ENCODE measurements at places on chromosomes 4 and X.

DNA sequence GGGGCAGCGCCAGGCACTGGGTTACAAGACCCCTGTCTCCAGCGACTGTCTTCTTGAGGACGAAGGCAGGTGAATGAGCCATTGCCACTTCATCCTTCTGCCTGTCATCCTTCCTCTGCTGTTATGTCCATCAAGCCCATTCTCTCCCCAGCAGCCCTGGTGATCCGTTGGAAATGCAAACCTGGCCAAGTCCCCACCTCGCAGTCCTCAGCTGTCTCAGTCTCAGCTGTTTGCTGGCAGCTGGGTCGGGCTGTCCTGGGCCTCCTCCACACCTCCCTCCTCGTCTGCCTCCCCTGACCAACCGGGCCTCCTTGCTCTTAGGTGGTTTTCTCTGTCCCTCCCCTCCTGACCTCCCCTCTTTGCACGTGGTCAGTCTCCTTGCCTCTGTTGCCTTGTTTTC is 38.0 kb downstream of the PTTG2 start:
- no peak for DNase-seq

- no peak for DNase-seq
These were observed 3.6 kb downstream of the MAGEA11 start for GRCh38 chrX:149715468-149715867.

DNA sequence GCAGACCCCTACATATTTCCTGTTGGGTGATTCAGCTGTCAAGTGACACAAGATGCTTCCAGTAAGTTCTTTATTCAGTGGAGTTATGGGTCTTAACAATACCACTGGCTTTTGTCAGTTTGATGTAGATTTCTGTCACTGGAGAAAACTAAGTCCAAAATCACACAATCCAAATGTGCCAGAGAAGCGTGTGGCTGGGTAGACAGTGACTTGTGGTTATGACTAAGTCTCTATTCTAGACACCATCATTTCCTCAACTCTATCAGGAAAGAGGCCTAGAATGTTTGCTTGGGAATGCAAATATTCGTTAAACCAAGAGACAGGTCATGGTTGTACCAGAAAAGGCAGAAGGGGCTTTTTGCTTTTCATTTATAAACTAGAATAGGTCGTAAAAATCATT is 54.4 kb upstream of the HS3ST1 start:
- no peak for DNase-seq

DNA sequence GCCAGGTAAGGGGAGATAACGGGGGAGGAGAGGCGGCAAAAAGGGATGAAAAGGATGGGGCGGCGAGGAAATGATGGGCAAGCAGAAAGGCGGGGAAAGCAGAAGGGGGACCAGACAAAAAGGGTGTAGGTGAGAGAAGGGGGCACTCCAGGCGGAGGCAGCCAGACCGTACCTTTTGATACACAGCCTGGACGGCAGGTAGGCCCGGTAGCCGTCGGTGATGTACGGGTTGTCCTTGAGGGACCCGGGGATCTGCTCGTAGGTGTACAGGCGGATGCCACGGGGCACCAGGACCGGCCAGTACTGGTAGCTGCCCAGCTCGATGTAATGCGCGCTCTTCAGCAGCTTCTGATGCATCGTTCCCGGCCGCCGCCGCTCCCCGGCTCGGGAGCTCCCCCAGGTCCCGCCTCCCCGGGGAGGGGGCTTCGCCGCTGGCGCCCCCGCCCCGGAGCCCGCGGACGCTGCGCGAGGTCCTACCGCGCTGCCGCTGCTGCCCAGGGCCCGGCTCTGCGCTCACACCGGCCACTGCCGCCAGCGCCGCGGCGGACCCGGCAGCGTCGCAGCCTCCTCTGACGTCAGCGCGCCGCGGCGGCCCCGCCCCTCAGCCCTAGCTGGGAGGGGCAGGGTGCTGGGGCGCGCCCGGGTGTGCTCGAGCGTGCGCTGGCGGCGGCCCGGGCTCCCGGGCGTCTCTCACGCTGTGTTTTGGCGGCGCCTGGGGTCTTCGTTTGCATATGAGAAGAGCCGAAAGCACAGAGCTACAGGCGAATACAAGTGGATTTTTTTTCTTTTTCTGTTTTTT is at the start of gene PAQR3:
Gene PAQR3 (minus strand): TSS at position 571 of the 799 bp plus-strand sequence. CDS start 214 bp downstream, at position 357.
- peak; percentile 99 for DNase-seq

DNA sequence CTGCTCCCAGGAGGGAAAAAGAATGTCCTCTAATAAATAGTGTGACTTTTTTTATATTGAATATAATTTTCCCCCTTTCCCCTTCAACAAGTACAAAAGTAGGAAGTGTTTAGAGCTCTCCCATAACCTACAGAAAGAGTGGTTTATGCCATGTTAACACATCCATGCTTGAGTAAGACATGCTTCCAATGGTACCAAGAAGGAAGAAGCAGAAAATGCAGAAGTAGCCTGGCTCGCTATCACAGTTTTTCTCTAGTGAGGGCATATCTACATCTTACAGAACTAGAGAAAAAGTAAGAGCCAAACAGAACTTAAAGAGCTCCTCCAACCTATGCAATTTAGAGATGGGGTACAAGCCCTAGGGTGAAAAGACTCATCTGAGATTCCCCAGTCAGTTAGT is 82.5 kb downstream of the ARHGEF9 start:
- DNase-seq = no peak

DNA sequence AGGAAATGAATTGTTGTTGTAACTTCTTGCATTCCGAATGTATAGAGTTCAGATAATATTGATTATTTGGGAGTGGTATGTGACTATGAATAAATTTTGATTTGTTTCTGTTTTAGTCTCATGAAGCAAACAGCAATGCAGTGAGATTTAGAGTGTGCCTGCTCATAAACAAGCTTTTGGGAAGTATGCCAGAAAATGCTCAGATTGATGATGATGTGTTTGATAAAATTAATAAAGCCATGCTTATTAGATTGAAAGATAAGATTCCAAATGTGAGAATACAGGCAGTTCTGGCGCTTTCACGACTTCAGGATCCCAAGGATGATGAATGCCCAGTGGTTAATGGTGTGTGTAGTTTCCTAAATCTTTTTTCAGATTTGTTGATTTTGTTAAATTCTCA is 2.0 kb downstream of the NCAPG start:
- no peak for DNase-seq

DNA sequence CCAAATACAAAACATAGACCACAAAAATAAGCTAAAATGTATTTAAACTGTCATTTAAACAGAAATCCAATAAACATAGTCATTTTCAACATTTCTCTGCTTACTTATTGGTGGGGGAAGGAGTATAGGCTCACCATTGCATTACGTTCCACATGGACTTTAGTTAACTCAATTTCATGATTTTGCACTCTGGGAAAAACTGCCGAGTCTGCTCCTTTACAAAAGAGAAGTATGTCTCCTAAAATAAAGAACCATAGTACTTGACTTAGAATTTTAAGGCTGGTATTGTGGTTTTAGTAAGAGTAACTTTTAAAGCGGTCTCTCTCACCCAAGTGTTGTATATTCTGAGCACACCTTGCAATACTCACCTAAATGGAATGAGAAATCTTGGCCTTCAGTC is 75.1 kb upstream of the MCF2 start:
- no peak for DNase-seq

- peak; percentile 54 for DNase-seq
These were observed 4.3 kb upstream of the SH3BP2 start for GRCh38 chr4:2788532-2789103.

DNA sequence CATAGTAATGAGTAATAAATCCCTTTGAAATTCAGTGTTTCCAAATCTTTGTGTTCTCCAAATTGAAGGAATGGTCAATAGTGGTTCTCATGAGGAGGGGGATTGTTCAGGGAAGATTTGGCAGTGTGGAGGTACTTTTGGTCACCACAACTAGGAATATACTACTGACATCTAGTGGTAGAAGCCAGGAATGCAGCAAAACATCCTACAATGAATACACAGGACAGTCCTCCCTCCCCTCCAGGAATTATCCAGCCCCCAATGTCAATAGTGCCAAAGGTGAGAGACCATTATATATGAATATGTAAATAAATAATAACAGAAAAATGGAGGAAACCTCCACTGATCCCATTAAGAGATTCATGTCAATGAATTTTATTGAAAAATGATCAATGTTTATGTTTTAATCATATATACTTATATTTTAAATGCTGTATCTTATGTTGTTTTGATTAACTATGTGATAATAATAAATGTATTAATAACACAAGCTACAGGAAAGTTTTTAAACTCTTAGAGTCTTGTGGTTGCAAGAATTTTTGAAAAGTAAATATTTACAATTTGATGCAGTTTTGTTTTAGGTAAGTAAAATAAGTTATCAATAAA is 14.4 kb upstream of the FAM9A start:
- peak; percentile 42 for DNase-seq

DNA sequence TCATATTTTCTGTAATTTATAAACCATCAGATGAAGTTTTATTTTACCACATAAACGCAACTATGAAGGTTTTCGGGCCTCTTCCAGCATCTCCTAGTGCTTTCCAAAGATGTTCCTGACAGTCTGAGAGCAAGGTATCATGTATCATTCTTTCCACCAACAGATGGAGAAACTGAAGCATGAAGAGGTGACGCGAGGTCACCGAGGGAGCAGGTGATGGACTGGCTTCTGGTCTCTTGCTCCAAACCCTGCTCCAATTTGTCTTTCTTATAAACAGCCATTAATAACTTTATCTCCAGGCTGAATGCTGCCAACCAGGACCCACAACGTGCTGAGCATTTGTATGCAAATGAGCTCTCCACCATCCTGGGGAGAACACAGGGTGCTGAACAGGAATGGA is 86.3 kb upstream of the MAML3 start:
- no peak for DNase-seq

DNA sequence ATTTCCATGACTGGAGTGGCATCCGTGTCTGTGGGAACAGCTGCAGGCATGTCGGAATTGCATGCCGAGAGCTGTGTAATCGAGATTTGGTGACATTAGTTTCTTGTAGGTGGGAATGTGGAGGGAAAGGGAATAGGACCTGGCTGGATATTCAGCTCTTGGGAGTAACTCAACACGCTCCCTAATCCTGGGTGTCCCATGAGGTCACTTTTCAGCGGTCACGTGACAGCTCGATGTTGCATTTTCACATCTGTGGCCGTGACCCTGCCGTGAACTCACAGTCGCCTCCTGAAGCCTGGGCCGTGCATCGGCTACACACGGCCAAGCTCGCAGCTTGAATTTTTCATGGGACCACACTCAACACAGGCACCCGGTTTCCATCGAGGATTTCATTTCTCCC is 25.8 kb upstream of the PSAPL1 start:
- no peak for DNase-seq

GRCh38 chr4:84455697-84456096 is 43.4 kb downstream of the NKX6-1 start:
- DNase-seq = no peak

GRCh38 chr4:186724058-186724863 is 605 bp upstream of the FAT1 start:
- peak; percentile 82 for DNase-seq

DNA sequence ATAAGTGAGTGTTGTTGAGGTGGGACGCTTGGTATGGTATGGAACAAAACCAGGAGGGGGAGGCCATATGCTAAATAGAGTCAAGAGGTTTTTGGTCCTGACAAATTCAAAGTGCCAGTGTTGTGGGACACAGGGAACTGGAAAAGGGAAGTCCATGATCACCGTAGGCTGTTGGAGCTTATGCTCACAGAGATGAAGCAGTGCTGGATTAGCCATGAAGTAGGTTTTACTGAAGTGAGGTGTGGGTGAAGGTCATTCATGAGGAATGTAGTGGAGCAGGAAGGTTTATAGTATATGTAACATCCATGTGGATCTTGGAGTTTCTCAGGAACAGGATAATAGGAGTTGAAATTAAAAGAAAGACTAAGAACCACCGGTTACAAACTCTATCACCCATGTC is 256.1 kb upstream of the PITX2 start:
- no peak for DNase-seq

- peak; percentile 40 for DNase-seq
These were observed 162.9 kb upstream of the SPIN4 start for GRCh38 chrX:63513825-63514568.

GRCh38 chr4:7766086-7766485 is 173.6 kb downstream of the AFAP1 start:
- DNase-seq = no peak

DNA sequence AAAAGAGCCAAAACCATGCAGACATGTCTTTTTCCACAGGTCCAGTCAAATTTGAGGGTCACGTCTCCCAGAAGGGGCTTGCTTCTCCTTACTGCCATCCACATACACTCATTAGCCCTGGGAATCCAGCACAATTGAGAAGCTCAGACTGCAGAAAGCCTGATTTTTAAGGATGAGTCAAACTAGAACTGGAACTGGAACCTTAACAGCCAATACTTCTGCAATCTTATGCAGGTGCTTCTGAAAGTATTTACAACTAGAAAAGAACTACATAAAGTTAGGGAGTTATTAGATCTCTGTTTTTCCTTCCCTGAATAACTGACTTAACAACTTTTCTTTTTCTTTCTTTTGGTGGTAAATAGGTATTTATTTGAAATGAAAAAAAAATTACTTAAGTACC is 86.3 kb downstream of the CDS1 start:
- no peak for DNase-seq

DNA sequence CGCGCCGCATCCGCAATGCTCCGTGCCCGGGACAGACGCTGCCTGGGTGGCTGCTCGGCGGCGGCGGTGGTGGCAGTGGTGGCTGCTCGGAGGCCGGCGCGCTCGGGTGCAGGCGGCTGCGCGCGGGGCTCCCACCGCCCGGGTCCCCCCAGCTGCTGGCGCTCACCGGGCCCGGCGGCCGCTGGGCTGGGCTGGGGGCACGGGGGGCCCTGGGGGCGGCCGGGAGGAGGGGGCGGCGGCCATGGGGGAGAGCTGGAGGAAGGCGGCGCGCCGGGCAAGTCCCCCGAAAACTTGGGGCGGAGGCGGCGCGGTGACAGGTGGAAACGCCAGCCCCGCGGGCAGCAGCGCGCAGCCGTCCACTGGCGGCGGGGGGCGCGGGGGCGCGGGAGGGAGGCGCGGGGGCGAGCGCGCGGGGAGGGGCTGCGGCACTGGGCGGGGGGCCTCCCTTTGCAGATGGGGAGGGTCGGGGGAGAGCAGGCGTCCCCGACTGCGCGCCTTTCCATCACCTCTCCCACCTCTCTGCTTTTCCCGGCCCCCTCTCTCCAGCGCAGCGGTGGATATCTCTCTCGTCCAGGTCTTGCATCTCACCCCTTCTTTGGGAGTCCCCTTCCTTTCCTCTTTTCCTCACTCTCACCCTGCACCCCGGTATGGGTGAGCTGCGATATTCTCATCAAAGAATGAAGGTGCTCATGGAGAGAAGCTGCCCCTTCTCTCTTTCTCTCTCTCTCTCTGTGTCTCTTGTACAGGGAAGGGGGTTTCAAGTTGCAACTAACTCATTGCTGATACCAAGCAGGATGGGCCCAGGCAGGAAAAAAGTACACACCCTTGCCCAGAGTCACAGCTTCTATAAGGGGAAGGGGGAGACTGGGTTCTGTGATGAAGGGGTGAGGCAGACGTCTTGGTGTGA is 83.7 kb upstream of the DHRSX start:
- DNase-seq = no peak

Measured in GM03348 (cell line).